ENCODE measurements at places on chromosomes 16 and 17.

DNA sequence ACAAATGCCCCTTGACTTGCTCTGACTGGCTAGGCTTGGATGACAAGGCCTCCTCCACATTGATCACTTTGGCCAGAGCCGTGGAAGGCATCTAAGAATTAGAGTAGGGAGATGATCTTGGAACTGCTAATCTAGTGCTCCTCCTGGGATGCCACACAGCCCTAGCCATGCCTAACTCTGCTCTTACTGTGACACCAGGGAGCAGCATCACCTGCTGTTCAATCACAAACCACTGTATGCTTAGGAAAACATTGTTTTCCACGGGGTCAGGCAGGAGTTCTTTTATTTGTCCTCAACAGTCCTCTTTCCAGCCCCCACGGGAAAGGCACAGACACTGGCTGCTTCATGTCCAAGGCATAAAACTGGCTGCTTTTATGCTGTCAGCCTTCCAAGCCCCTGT, 46.3 kb downstream of the C16orf78 start:
- no peak for DNase-seq

DNA sequence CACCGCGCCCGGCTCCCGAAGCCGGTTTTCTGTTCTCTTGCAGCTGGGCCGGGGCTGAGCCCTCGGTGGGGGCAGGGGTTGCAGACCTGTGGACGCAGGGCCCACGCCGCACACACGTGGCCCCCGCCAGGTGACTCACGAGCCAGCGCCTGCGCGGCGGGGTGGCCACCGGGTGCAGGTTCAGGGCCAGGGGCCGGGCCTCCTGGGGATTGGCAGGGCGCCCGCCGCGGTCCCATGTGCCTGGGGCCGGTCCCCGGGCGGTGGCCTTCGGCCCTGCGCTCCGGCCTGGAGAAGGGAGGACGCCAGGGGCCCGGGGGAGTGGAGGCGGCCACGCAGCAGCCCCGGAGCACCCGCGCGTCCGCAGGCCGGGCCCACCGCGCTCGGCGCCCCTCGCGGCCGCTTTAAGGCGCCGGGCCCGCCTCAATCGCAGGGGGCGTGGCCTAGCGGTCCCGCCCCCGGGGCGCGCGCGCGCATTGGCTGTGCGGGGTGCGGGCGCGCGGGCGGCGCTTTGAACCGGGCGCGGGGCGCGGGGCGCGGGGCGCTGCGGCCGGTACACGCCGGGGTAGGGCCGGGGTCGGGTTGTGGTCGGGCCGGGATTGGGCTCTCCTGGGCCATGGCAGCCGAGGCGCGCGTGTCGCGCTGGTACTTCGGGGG, at the start of gene SLC25A10:
TSS of gene SLC25A10 (plus strand) at position 471 of the 654 bp plus-strand sequence. CDS start at position 614, 143 bp downstream.
- peak; percentile 88 for DNase-seq

GRCh38 chr17:58677194-58677880, 14.5 kb downstream of the TEX14 start:
- no peak for DNase-seq

DNA sequence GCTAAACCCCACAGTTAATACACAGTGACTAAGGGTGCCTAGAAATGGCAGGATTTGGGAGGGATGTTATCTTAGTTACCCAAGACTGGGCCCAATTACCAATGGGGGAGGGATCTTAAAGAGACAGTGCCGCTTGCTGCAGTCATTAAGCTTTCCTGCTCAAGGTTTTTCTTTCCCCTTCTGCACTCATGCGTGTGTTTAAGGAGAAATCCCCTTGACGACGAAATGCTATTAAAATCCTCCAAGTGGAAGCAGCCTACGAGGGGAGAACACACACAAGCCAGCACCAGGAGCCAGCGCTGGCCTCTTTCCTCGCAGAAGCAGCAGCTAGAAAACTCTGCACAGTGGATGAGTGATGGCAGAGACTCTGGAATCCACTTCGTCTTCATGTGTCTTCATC, 22.0 kb downstream of the SALL1 start:
- DNase-seq, result peak; percentile 69

DNA sequence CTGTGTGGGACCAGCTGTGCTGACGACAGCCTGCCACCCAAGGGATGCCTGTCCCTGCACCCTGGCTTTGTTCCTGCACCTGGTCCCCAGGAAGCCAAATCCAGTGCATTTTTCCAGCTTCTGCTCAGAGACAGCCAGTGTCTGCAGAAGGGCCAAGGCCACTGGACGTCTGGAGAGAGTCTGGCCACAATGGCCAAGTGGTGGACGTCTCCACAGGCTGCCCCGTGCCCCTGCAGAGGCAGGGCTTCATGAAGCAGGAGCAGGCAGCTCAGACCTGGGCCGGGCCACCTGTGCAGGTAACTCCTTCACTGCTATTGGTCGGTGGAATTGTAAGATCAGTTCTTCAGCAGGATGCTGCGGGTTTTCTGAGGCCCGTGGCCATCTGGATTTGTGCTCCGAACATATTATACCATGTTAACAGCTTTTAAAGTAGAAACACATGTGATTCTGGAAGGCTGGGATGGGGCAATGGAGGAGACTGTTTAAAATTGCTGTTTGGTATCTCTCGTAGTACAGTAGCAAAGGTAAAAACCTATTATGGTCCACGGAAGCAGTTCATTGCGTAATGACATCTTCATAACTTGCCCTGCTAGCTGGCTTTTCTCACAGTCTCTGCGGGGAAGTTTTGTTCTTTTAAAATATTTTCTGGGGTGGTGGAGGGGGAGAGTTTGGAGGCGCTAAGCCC, 185.3 kb downstream of the CCDC182 start:
- no peak for DNase-seq

DNA sequence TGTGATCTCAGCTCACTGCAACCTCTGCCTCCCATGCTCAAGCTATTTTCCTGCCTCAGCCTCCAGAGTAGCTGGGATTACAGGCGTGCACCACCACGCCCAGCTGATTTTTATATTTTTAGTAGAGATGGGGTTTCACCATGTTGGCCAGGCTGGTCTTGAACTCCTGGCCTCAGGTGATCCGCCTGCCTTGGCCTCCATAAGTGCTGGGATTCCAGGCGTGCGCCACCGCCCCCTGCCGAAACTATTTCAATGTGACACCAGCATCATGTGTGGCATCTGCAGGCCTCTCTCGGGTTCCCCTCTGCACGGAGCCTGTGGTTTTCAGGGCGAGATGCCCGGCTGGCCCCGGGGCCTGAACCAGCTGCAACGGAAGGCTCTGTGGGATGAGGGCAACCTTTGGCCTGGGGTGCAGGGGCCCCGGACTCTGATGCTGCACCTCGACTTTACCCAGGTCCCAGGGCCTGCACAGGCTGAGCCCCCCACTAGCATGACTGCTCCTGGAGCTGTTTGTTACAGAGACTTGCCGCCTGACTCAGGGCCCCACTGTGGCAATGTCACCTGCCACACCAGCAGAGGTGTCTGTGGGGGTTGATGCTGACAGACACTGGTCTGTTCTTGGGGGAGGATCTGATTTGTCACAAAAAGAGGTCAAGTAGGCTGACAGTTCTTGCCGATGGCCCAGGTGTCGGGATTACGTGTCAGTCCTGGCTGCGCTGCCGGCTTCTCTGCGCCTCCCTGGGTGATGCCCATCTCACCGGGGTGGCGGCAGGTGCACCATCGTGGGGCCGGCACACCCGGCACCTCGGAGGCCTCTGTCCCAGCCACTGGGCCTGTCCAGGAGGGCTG, 8.6 kb upstream of the TEX19 start:
- no peak for DNase-seq

GRCh38 chr16:84448444-84448843, 56.0 kb downstream of the MEAK7 start:
- no peak for DNase-seq

- no peak for DNase-seq
Observed at GRCh38 chr16:13920510-13920818, 510 bp downstream of the ERCC4 start.

DNA sequence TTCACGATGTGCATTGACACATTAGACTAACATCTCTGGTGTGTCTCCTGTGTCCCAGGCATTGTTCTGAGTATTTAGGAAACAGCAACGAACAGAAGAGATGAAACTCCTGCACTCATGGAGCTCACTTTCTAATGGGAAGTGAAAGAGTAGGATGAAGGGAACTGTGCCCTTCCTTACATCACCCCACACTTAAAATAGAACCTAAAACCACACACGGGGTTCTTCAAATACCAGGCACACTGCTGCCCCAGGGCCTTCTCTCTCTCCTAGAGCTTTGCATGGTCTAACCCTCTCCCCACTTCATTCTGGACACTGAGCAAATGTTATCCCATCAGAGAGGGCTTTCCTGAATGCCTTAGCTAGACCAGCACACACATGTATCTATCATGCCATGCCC, 33.7 kb downstream of the TRIM25 start:
- no peak for DNase-seq

DNA sequence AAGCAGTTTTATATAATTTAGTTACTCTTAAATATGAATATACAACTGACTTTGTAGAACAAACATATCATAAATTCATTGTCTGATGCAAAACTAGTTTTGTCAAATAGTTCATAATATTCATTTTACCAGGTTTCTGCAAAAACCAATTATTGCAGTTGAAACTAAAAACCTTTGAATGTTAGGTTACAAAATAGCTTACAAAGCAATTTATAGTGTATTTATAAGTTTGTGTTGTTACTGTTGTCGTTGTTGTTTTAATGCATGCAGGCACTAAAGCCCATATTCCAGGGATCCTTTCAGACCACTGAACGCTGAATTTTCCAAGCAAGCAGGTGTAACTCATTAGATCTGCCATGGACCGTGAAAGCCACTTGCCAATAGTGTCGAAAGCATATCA, 427.6 kb downstream of the ZFHX3 start:
- no peak for DNase-seq

GRCh38 chr16:81427219-81427618, 17.4 kb upstream of the CMIP start:
- DNase-seq, result no peak

DNA sequence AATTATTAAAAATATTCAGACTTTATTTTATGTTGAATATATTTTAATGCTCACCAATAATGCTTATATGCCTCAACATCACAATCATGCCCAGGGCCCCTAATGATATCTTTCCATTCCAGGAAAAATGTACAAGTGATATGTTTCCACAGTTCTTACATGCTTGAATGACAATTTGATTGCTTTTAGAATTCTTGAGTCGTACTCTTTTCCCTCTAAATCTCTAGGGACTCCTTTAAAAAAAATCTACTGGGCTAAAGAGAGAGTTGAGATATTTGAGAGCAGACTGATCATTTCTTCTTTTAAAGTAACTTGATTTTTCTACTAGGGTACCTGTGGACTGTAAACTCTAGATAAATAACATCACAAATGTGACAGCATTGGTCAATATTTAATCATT, 18.2 kb upstream of the HLF start:
- no peak for DNase-seq

- no peak for DNase-seq
Observed at GRCh38 chr16:50501986-50502615, 46.1 kb upstream of the NKD1 start.

- peak; percentile 61 for DNase-seq
Observed at GRCh38 chr17:78557598-78558039, 19.6 kb downstream of the DNAH17 start.

DNA sequence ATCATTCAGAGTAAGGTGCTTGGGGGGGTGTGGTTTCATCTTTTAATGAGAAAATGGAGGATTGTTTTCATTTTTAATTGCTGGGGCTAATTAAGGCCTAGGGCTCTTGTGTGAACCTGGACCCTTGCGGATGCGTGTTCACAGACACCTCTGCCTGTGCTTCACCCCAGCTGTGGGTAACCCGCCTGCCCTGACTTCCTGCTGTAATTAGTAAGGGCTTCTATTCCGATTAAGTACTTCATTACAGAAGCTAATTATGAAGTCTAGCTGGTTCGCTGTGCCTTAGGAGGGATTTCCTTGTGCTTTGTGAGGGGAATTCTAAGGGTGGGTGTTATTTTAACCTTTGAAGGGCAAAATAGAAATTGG, 215.3 kb downstream of the PMP22 start:
- DNase-seq, result peak; percentile 72

DNA sequence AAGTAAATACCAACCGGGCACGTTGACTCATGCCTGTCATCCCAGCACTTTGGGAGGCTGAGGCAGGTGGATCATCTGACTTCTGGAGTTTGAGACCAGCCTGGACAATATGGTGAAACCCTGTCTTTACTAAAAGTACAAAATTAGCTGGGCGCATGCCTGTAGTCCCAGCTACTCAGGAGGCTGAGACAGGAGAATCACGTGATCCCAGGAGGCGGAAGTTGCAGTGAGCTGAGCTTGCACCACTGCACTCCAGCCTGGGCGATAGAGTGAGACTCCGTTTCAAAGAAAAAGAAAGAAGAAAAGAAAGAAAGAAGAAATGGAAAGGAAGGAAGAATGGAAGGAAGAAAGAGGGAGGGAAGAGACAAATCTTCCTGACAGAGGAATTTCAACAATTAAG, 108.7 kb downstream of the AHSP start:
- DNase-seq, result no peak

GRCh38 chr17:57750109-57750871, 5.2 kb upstream of the CCDC182 start:
- no peak for DNase-seq

DNA sequence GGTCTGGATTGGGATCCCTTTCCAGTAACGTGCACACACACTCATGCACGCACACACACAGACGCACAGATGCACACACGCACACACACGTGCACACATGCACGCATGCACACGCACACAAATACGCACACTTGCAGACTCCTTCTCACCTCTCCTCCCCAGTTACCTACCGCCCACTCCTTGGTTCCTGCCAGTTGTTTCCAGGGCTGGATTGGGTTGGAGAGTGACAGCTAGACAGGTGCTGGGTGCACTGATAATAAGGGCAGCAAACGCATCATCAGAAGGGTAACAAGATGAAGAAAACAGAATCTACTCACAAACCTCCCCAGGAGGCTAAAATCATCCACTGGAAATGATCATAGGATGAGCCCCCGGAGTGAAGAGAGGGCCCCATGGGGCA, 45.0 kb downstream of the HSBP1 start:
- no peak for DNase-seq

DNA sequence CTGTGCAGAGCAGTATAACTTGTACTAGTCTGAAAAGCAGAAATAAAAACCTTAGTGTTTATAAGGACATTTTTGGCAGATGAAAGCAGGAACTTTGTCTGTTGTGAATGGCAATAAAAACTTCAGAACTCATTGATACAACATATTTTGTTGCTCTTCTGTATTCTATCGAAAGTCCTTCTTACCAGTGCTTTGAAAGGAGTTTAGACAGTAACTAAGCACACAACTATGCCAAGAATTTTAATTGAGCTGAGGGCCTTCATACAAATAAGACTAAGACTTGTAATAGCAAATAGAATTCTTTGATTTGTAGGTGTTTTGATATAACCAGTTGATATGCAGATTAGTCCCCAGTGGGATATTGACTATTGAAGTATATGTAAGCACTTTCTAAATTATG, 308.4 kb downstream of the ZFHX3 start:
- no peak for DNase-seq

DNA sequence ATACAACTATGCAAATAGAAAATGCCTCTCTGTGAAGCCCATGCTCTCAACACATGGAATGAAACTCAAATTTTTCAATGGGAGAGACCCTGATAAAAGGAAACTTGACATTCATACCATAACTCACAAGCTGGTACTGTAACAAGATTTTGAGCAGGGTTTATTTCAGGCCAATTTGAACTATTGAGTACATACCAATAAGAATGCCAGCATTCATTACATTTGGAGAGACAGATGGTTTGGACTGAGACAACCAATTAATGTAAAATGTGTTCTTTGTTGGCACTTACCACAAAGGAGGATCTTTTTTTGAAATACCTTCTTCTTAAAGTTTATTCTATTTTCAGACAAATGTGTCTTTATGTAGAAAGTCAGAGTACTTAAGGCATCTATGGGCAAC, 1357.0 kb upstream of the GOT2 start:
- DNase-seq, result peak; percentile 87
